ENCODE measurements at places on chromosomes 5 and 9.

GRCh38 chr9:26157411-26157810 is 479.2 kb upstream of the TUSC1 start:
- DNase-seq: no peak

- DNase-seq: no peak
Measured at GRCh38 chr9:99299211-99300102, 77.4 kb downstream of the SEC61B start.

DNA sequence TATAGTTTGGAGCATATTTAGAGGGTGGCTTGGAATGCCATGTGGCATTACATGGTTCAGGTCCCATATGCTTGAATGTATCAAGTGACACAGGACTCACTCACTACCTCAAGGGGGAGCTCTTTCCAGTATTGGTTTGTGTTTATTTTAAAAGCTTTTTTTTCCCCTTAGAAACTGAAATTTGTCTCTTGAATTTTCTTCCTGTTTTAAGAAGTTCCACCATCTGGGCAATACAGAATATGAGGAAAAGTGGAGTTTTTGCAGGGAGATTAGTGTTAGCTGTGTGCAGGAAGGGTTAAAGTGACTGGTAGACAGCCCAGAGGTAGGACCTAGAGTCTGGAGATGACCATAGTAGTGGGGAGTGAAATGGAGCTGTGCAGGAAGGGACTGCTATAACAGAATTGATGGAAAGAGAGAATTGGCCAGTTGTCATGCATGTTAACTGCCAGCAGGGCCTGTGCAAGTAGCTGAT is 36.6 kb downstream of the CTNNA1 start:
- no peak for DNase-seq

- no peak for DNase-seq
Measured at GRCh38 chr5:97124335-97124734, 18.1 kb downstream of the LIX1 start.

- no peak for DNase-seq
Measured at GRCh38 chr5:72497823-72498222, 9.4 kb downstream of the ZNF366 start.

DNA sequence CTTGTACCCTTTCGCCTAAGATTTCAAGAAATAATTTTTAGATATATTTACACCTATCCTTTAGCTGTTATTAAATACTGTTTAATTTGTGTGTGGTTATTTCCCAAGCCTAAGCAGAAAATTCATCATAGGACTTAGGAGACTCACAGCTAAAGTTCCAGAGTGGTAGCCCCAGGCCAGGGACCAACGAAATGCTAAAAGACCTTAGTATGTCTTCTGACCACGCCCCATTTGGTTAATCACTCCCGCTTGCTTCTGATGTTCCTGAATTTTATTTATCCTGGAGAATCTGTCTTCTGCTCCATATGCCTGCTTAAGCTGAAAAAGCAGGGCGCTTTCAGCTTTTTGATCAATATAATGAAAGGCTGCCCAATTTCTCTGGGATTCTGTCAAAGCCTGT is 18.7 kb upstream of the SEMA6A start:
- DNase-seq: no peak

DNA sequence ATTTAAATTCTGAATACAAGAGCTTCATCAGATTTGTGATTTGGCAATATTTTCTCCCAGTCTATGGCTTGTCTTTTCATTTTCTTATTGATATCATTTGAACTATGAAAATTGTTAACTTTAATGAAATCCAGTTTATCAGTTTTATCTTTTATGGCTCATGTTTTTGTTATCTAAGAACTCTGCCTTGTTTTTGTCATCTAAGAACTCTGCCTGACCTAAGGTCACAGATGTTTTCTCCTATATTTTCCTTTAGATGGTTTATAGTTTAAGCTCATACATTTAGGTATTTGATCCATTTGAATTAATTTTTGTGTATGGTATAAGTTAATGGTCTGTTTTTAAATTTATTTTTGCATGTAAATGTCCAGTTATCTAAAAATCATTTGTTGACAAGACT is 52.9 kb downstream of the NIPBL start:
- DNase-seq: no peak

GRCh38 chr9:82209797-82210470 is 221.4 kb downstream of the SPATA31D1 start:
- DNase-seq: no peak

DNA sequence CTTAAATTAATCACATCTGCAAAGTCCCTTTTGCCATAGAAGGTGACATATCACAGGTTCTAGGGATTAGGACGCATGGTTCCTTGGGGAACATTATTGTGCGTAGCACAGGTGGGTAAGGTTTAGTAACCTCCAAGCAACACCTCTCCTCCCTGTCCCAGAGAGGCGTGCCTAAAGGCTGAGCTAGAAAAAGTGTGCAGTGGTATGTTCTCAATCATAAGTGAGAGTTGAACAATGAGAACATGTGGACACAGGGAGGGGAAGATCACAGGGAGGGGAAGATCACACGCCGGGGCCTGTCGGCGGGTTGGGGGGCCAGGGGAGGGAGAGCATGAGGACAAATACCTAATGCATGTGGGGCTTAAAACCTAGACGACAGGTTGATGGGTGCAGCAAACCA is 14.9 kb downstream of the DAB2IP start:
- no peak for DNase-seq

DNA sequence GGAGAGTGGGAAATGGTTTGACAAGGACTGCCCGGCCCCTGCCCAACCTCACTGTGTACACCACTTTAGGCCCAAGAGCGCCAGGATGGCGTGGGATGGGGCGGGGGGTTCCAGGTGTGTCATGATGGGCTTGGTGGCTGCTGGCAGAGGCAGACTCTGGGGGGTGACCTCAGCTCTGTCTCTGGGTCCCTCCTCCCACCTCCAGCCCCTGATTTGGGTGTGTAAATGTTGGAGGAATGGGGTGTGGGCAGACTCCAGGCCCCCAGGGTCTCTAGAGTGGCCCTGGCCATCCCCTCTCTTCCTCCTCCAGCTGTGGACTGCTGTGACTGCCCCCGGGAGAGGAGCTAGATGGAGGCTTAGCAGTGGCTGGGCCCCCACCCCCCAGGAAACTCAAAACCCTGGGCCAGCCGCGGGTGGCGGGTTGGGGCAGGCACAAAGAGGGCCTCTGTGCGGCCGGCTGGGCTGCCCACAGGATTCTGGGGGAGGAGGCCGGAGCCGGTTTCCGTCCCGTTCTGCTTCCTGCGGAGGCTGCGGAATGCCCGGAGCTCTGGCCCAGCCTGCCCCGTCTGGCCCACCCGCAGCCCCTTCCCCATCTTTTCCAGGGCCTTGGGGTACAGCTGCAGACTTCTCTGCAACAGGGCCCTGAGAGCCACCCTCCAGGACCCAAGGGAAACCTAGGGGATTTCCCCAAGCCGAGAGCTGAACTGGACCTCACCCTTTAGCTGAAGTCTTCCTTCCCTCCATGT is 23.1 kb downstream of the CXXC5 start:
- peak; percentile 79 for DNase-seq

- no peak for DNase-seq
Measured at GRCh38 chr5:82277613-82277986, 554 bp downstream of the RPS23 start.

DNA sequence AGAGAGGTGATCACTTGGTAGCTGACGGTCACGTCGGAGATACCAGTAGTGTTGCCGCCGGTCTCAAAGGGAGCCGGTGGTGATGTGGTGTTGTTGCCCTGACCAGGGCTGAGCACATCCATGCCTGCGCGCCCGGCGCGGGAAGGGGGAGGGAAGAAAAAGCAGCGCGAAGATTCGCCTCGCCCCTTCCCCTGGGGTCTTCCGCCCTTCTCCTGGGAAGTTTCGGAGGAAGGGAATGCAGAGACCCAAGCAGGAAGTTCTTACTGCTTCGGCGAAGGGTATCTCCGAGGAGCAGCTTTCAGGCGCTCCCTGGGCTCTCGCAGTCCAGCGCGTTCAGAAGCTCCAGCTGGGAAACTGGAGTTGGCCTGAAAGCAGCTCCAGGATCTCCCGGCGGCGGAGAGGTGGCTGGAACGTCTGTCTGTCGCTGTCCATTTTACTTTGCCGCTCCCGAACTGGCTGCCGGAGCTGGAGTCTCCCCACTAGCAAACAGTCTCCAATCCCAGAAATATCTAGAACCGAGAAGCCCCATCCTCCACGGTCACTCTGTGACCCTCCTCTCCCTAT is 565 bp downstream of the HTR1A start:
- no peak for DNase-seq

DNA sequence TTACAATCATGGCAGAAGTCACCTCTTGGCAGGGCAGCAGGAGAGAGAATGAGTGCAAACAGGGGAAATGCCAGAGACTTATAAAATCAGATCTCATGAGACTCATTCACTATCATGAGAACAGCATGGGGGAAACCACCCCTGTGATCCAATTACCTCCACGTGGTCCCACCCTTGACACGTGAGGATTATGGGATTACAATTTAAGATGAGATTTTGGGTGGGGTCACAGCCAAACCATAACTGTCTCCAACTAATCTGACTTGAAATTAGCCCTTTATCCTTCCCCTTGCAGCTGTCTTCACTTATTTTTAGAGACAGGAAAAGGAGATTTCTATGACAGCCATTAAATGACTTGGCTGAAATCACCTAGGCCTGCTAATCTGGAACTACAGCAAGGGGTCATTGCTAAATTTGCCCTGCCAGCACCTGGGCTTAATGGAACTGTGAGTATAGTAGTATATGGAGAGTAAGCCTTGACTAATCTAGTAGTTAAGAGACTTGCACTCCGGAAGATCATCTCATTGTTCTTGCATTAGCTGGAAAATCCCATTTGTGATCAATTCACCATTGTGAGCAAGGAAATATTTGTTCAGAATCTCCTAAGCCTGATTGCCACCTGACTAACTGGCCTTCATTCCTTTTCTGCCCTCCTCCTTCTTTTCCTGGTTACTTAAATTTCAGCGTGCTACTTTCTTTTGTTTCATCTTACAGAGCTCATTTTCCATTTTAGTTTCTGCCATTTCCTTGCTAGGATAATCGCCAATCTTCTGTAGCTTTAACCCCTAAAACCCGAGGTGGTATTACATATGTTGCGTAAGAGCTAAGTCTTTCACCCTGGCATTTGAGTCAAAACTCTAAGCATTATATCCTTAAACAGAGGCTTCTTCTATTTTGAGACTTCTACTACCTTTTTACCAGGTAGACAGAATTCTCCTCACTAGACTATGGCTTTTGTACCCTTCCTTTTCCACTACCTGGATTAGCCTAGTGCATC is 65.3 kb upstream of the RUSC2 start:
- DNase-seq: no peak

DNA sequence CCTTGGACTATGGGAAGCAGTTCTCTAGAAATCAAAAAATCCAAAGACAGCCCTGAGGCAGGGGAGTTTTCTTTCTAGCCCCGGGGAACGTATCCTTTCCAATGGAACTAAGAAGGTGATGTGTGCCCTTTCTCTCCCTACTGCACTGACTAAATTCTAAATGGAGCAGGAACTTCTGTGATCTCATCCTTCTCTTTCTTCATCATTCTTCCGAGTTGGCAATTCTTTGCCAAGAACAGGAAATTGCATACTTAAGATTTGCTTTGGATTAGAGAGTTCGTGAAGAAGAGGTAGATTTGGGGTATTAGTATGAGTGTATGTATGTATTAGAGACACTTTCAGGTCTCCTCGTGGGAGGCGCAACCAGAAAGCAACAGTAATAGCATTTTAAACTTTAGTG is 178.0 kb upstream of the PIK3R1 start:
- DNase-seq: no peak

- no peak for DNase-seq
Measured at GRCh38 chr5:17312358-17312757, 94.9 kb downstream of the BASP1 start.

DNA sequence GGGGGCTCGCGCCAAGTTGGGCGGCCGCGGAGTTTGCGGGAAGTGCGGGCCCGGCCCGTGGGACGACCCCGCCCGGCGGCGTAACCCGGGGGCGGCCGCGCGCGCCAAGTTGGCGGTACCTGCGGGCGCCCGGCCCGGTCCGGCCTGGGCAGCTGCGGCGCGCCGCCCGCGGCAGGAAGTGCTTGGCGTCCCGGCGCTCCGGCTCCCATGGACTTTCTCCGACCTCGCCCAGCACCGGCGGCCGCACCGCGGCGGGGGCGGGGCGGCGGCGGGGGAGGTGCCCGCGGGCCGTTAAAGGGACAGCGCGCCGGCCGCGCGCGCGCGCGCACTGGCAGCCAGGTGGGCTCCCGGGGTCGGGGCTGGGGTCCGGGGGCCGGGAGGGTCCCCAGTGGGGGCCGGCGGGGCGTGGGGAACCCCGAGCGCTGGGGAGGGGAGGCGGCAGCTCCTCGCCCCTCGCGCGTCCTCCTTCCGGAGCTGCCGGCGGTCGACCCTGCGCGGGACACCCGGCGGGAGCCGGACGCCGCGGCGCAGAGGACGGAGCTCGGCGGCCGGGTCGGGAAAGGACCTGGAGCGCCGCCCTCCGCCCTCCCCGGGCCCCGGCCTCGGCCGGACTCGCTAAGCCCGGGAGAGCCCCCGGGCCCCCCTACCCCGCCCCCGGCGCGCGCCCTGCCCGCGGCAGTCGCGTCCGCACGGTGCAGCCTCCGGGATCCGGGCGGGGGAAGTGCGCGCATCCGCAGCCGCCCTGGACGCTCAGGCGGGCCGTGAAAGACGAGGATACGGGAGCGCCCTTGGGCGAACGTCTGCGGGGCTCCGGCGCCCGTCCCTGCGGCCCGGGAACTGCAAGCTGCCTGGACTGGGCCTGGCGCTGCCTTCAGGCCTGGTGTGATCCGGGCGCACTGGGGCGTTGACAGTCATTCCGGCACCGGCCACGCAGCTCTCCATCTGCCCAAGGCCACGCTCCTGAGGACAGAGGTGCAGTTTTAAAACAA is at the start of gene NACC2:
Gene NACC2, minus strand, starts transcription at position 220 of the 989 bp plus-strand sequence. CDS start 44,768 bp downstream, outside the sequence.
- peak; percentile 71 for DNase-seq

GRCh38 chr9:14247577-14247976 is 66.4 kb downstream of the NFIB start:
- DNase-seq: no peak

GRCh38 chr5:76689321-76690036 is 26.4 kb upstream of the F2R start:
- no peak for DNase-seq

DNA sequence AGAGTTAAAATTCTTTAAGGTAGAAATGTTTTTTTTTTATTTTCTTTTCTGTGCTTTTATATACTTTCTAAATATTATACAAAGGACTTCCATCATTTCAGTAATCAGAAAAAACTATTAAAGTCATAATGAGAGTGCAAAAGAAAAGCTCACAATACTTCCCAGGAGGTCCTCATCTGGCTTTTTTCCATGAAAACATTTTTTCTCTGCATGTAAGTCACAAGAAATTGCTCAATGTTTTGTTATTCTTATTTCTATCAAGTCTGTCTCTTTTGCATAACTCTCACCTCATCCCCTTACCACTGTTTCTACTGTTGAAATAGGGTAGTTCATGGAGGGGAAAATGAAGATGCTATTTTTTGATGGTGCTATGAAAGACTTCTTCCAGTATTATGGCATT is 375.0 kb downstream of the TMEM232 start:
- no peak for DNase-seq

DNA sequence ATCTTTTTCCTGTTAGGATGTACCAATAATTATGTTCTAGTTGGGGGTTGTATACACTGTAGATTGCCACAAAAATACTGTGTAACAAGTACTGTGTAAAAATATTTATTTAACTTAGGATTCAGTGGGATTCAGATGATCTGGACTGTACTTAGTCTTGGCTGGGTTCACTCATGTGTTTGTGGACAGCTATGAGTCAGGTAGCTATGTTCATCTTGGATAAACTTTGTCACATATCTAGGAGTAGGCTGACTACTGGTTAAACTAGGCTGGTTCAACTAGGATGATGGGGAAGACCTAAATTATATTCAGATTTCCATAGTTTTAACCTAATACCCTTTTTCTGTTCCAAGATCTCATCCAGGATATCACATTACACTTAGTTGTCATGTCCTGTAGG is 32.1 kb upstream of the TNFSF15 start:
- DNase-seq: no peak
